Activated naive CD8-positive, alpha-beta T cell treated with anti-CD3 and anti-CD28 coated beads, Interleukin-2, amount 10 ng/mL, durations not matched to agents 7 days and 5 days (primary cell): ENCODE measurements at places on chromosomes 13 and 19.

DNA sequence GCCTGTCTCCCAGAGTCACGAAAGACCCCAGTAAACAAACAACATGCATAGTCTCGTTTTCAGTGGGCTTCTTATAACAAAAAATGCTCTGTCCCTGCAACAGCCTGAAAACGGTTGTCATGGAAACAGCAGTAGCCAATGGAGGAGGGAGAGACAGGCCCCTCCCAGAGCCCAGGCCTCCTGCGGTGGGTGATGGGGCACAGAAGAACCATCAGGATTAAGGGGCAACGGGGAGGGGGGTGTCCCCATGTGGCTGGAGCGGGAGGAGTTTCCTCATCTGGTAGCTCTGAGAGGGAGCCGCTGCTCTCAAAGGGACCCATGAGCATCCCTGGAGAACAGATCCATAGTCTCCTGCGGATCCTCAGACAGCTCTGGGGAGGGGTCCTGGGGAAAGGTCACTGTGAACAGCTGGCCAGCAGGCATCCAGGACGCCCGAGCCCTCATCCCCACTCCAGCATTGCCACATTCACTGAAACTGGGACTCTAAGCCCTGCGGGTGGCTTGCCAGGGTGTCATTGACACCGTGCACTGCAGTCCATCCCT lies 37.5 kb upstream of the PNMA8B start:
- DNase-seq, result no peak

DNA sequence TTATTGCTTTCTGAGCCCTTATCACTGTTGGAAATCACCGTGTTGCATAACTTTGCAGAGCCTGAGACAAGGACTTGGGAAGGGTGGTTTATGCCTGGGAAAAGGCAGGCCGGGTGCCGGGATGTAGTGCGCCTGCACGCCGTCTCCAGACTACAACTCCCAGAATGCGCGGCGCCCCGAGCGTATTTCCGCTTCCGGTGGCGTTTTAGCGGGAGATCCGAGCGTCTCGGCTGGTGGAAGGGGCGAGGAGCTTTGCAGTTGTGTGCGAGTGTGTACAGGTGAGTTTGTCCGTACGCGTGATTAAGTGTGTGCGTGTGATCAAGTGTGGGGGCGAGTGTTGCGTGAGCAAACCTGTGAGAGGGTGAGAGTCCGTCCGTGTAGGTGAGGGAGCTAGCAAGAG lies 75.4 kb downstream of the PEG3 start:
- DNase-seq, result peak; percentile 47

DNA sequence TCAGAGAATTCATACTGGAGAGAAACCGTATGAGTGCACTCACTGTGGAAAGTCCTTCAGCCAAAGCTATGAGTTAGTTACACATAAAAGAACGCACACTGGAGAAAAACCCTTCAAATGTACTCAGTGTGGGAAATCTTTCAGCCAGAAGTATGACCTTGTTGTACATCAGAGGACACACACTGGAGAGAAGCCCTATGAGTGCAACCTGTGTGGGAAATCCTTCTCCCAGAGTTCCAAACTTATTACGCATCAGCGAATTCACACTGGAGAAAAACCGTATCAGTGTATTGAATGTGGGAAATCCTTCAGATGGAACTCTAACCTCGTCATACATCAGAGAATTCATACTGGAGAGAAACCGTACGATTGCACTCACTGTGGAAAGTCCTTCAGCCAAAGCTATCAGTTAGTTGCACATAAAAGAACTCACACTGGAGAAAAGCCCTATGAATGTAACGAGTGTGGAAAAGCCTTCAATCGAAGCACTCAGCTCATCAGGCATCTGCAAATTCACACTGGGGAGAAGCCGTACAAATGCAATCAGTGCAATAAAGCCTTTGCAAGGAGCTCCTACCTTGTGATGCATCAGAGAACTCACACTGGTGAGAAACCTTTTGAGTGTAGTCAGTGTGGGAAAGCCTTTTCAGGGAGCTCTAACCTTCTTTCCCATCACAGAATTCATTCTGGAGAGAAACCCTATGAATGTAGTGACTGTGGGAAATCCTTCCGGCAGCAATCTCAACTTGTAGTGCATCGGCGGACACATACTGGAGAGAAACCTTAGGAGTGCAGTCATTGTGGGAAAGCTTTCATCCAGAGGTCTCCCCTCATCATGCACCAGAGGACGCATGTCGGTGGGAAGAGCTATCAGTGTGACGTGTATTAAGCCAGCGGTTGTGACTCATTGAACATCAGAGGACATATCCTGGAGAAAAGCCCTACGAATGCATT lies 16.5 kb upstream of the ZNF8 start:
- no peak for DNase-seq

GRCh38 chr19:18746401-18747325 lies 44.4 kb downstream of the COMP start:
- no peak for DNase-seq
